ENCODE measurements at places on chromosomes 6 and 20. TPM values are rescaled to one million over a fixed set of nuclear protein-coding genes. Genes with fewer than 3 reads are reported as not detected.

- H3K36me3 ChIP-seq = no peaks in the 10 kb centered on the region
- H3K27ac ChIP-seq = no peak overlapping the region
- H3K4me1 ChIP-seq = no peaks in the 10 kb centered on the region
These were observed 37.5 kb upstream of the LCA5 start for GRCh38 chr6:79574630-79575225.

DNA sequence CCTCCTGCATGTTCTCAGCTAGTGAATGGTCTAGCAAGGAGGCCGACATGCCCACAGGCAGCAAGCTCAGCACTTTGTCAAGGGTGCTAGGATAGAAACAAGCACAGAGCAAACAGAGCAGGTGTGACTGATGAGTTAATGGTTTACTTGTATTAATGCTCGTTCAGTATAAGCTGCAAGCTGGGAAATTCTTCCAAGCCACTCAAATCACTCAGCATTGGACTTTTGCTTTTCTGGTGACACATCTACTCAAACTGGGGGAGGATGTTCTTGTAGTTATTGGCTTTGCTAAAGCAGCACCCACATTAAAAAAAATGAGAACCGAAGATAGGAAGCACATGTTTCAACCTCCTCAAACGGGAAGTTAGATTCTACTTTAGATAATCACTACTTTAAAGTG is 43.1 kb upstream of the NEDD9 start:
- H3K27ac ChIP-seq = peak overlapping the region; percentile 95
- no peak for DNase-seq
- H3K4me3 ChIP-seq = peak overlapping the region; percentile 66
- no peaks in the 10 kb centered on the region for H3K27me3 ChIP-seq
- H3K36me3 ChIP-seq = no peaks in the 10 kb centered on the region

- H3K27ac ChIP-seq = no peak overlapping the region
- no peak for DNase-seq
- peaks cover 6% of the 10 kb centered on the region for H3K36me3 ChIP-seq
- peaks cover 47% of the 10 kb centered on the region for H3K27me3 ChIP-seq
- no peak overlapping the region for H3K4me3 ChIP-seq
- H3K4me1 ChIP-seq = no peaks in the 10 kb centered on the region
These were observed 39.3 kb upstream of the SRPK1 start for GRCh38 chr6:35960187-35960586.

DNA sequence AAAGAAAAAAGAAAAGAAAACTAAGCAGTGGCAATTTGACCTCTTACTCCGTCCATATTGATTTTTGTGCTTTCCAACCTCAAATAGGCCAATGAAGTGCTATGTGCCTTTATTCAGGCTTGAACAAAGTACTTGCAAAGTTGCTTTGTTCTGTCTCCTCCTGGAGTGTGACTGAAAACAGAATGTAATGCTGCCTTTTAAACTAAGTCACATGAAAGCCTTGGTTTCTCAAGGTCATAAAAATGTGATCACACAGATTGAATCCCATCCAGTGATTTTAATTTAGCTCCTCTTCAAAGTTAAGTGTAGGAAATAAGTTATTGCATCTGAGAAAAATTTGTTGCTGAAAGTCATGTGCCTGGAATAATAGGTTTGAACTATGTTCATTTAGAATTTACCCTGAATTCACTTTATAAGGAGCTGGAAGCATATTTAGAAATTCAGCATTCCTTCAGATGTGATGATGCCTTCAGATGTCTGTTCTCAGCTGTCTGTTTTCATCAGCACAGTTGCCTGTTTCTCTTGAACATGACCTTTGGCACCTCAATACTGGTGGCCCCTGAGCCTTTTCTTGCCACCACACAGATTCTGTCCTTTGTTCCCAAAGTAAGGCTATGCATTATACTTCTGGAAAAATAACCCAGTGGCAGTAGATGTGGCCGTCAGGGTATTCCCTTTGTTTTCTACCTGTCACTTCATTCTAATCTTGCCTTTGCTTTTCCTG is 48.8 kb downstream of the KIZ start:
- H3K4me3 ChIP-seq = no peak overlapping the region
- no peaks in the 10 kb centered on the region for H3K27me3 ChIP-seq
- no peak overlapping the region for H3K27ac ChIP-seq
- H3K4me1 ChIP-seq = peaks cover 21% of the 10 kb centered on the region

DNA sequence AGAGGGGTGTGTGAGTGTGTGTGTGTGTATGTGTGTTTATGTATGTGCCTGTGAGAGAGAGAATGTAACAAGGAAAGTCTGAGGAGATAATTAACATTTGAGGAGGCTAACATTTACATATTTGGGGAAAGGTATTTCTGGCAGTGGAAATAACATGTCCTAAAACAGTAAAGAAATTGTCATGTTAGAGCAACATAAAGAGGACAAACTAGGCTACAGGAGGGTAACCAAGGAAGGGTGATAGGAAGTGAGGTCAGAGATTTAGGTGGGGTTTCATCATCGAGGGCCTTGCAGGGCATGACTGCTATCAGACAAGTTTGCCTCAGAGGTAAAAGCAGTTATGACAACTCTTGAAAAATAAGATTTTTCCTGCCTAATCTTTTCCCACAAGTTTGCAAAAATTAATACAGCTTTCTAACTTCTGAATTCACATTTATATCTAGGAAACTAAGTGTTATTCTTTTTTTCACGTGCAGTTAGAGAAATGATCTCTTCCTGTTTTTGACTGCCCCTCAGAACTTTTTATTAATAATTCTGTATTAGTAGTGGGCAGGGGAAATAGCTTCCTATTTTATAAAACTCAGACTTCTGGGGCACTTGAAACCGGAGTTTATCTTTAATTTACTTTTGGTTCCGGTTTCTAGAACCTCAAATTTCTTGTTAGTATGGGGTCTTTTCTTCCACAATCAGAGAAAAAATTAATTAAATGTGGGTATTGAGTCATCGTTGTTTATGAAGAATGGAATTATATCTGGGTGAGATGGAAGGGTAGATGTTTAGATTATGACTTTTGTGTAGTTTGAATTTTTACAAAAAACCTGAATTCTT is 30.5 kb upstream of the RHAG start:
- H3K27me3 ChIP-seq = no peaks in the 10 kb centered on the region
- no peak for DNase-seq
- no peak overlapping the region for H3K27ac ChIP-seq
- H3K36me3 ChIP-seq = no peaks in the 10 kb centered on the region
- H3K4me3 ChIP-seq = no peak overlapping the region

GRCh38 chr20:19824861-19825260 is 66.8 kb downstream of the RIN2 start:
- DNase-seq = no peak
- no peaks in the 10 kb centered on the region for H3K36me3 ChIP-seq
- H3K27me3 ChIP-seq = no peaks in the 10 kb centered on the region
- H3K4me1 ChIP-seq = peaks cover 6% of the 10 kb centered on the region
- H3K4me3 ChIP-seq = no peak overlapping the region
- H3K27ac ChIP-seq = no peak overlapping the region

DNA sequence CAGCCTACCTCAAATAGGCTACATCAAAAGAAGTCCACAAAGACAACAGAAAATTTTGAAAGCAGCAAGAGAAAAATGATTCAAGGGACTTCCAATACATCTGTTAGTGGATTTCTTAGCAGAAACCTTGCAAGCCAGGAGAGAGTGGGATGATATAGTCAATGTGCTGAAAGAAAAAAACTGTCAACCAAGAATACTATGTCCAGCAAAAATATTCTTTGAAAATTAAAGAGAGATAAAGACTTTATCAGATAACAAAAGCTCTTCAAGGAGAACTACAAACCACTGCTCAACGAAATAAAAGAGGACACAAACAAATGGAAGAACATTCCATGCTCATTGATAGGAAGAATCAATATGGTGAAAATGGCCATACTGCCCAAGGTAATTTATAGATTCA is 34.0 kb downstream of the MCHR2 start:
- H3K36me3 ChIP-seq = no peaks in the 10 kb centered on the region
- no peak for DNase-seq
- no peak overlapping the region for H3K4me3 ChIP-seq
- no peak overlapping the region for H3K27ac ChIP-seq
- H3K27me3 ChIP-seq = no peaks in the 10 kb centered on the region

The ZC2HC1B gene
- not detected for total RNA-seq

The CCDC170 gene
- total RNA-seq = not detected

All from T-helper 17 cell (primary cell).